ENCODE measurements at places on chromosomes 7 and 10.

DNA sequence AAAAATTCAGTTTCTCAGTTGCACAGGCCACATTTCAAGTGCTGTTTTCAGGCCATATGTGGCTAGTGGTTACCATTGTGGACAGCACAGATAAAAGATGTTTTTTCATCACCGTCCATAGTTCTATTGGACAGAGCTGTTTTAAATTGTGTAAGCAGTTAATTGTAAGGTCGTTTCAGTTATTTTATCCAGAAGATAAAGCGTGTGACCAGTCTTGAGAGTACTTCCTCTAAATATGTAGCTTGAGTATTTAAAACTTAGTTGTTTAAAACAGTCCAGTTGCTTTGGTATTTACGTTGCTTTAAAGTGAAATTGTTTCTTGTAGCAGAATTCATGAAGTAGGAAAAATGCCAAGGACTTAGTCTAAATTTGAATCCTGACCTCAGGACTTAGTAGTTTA lies 66.9 kb downstream of the ZNRF2 start:
- no peak for DNase-seq

DNA sequence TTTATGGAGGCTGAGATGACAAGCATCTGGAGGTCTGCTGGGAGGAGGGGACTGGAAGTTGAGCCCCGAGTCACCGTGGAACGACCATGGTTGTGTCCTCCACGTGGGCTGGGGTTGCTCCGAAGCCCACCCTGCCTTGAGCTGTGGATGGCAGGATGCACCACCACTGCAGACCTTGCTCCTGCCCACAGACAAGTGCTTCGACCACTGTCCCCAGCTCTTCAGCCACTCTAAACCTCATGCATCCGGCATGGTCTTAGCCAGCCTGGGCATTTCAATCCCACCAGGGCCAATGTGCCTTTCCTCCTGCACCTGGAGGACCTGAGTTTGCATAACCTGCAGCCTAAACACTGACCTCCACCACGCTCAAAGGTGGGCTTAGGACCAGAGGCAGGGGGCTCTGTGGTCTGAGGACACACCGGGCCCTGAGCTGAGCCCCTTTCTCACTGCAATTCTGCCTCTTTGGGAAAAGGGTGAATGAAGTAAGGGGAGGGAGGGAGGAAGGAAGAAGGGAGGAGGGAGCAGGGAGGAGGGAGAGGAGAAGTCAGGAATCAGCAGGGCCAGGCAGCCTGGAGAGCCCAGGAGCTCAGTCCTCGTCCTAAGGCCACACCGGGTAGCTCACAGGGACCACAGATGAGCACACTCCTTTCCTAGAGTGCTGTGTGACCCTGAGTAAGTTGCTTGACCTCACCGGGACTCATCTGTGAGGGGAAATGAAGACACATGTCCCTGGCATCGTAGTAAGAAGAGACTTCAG lies 44.8 kb upstream of the DNAAF5 start:
- no peak for DNase-seq

GRCh38 chr7:18330548-18330947 lies 165.0 kb upstream of the HDAC9 start:
- DNase-seq, result no peak

GRCh38 chr10:55233090-55233489 lies 432.1 kb upstream of the PCDH15 start:
- no peak for DNase-seq

DNA sequence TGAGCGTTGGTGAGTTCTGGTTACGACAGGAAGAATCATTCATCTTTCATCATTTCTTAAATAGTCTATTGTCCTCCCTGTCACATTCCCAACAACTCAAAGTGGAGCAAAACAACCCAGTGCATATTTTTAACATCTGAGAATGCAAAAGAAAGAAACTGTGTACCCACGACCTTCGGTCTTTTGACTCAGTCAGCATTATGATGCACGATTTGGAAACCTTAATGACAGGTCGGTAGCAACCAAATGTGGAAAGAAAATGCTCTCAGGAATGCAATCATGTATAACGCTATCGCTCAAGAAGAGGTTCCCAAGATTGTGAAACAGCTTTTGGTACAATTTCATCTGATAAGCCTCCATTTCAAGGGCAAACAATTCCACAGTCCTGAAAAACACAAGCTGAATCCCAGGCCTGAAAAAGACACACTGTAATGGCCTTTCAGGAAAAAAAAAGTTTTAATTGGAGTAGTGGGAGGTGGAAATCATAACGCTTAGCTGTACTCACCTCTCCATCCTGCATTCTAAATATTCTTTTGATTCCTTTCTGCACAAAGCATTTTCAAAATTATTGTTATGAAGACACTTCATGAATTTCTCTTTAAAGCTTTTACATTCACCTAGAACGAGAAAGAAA lies 2.6 kb downstream of the COX19 start:
- no peak for DNase-seq

GRCh38 chr10:127215866-127216265 lies 19.5 kb upstream of the INSYN2A start:
- no peak for DNase-seq

GRCh38 chr10:67665491-67665890 lies 30.5 kb downstream of the CTNNA3 start:
- DNase-seq, result no peak

- peak; percentile 7 for DNase-seq
Measured at GRCh38 chr7:7913504-7913903, 55.1 kb upstream of the GLCCI1 start.

- no peak for DNase-seq
Measured at GRCh38 chr7:132972745-132973144, 109.1 kb downstream of the CHCHD3 start.

DNA sequence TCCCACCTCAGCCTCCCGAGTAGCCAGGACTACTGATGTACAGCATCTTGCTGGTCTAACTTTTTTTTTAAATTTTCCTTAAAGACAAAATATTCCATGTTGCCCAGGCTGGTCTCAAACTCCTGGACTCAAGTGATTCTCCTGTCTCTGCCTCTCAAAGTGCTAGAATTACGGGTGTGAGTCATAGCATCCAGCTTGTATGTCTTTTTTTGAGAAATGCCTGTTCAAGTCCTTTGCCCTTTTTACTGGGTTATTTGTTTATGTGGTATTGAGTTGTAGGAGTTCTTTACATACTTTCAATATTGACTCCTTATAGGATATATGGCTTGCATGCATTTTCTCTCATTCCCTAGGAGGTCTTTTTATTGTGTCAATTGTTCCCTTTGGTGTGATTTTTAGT lies 486.4 kb downstream of the MAGI2 start:
- DNase-seq, result peak; percentile 22
